Fibroblast of skin of right quadriceps (primary cell): ENCODE measurements at places on chromosomes 7 and 10.

DNA sequence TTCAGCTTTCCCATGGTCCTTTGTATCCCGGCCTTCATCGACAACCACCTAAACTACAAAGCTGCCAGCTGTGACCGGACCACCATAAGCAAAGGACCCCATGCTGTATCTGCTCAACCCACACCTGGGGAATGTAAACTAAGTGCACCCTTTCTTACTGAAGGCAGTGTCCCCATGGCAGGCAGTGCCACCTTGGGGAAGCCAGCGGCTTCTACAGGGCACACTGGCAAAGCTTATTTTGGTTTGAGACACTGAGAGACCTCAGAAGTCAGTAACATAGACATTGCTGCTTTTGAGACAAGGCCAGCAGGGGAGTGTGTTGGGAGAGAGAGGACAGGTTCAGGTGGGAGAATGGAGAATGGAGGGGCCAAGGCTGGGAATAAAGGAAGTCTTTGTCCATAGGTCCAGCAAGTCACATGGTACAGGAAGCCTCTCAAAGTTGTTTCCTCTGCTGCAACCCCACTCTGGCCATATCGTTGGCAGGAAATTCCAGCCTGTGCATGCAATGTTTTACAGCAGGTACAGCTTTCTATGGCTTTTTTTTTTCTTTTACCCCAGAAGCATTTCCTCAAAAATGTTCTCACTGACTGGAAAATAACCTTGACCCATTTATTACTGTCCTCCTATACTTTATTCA, 85.9 kb upstream of the NPVF start:
- DNase-seq, result no peak

DNA sequence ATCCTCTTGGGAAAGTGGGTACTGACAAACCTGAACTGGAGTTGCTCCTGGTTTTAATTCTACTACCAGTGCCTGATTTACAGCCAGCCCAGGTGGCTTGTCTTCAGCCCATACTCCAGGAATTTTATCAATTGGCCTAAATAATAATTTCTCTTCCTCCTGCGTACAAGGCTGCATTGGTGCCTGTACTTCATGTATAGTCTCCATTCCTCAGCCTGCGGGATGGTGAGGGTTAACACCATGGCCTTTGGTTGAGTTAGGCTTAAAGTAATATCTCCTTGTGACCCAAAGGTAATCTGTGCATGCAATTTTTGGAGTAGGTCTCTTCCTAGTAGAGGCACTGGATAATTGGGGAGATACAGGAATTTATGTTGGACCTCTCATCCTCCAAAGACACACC, 5.5 kb upstream of the ZNF117 start:
- DNase-seq, result no peak

DNA sequence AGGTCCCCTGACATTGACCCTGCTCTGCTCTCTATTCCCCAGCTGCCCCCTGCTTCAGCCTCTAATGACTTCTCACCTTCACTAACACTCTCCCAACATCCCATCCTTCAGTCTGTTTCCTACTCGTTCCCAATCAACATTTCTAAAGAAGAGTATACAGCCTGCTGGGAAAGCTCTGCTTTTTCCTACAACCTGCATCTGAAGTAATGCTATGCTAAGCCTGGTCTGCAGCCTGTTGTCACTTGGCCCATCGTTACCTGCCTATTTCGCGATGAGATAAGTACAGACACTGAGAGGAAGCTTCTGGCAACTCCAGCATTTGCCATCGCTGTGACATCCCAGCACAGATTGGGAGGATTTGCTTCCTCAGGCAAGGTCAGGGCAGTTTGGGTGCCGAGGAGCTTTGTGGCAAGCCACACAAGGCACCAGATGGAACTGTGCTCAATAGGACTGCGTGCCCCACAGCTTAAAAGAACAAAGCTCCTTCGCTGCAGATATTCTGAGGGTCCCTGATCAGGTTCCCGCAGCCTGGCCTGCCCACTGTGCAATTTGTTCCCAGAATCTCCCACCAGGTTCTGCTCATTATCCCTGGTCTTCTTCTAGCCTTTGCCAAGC, 51.4 kb downstream of the PKD1L1 start:
- no peak for DNase-seq

DNA sequence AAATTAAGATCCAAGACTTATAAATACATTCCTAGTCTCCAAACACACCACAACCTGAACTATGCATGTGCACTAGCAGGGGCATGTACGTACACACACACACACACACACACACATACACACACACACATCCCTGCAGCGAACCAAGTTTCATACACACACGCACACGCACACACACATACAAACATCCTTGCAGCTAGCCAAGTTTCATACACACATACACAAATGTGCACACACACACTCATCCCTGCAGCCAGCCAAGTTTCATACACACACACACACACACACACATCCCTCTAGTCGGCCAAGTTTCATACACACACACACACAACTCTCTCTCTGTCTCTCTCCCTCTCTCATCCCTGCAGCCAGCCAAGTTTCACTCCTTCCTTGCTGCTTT, 82.7 kb upstream of the WIPF3 start:
- peak; percentile 56 for DNase-seq

- DNase-seq, result peak; percentile 61
Observed at GRCh38 chr10:89744026-89744425, 42.6 kb downstream of the KIF20B start.

DNA sequence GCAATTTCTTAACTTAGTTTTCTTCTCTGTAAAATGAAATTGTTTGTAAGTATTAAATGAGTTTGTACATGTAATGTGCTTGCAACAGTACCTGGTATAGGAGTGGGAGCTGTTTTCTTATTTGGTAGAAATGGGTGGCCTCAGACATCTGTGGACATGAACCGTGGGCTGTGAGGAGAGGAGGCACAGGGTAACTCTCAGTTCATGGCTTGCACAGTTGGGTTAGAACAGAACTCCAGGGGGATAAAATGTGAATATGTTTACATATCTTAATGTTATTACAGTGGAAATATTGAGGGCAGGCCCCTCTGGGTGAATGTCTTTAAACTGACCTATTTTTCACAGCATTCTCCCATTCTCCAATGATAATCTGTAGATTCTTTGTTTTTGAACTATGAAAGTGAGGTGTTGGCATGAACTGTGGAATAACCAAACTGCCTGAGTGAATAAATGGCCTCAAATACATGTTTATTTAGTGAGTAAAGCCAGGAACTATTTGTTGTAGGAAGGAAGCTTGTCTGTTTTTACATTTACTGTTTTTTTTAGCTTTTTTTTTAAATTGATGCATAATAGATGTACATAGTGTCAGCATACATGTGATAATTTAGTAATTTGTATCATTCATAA, 2.6 kb downstream of the ABCA13 start:
- peak; percentile 11 for DNase-seq

- DNase-seq, result no peak
Observed at GRCh38 chr10:123579675-123580074, 86.5 kb upstream of the GPR26 start.

DNA sequence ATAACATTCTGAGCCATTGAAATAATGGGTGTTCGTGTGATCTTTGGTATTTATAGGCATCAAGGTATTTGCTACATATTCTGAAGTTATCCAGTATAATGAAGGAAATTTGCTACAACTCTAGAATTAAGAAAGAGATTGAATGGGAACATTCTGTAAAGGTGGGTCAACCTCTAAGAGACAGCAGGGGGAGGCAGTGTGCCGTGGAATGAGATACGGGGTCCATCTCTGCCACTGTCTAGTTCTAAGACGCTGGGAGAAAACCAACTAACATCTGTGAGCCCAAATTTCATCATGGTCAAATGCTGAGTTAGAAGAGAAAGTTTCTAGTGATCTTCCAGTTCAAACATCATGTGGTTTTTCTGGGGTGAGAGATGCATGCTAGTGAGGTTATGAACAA, 368.9 kb downstream of the SORCS1 start:
- peak; percentile 11 for DNase-seq

DNA sequence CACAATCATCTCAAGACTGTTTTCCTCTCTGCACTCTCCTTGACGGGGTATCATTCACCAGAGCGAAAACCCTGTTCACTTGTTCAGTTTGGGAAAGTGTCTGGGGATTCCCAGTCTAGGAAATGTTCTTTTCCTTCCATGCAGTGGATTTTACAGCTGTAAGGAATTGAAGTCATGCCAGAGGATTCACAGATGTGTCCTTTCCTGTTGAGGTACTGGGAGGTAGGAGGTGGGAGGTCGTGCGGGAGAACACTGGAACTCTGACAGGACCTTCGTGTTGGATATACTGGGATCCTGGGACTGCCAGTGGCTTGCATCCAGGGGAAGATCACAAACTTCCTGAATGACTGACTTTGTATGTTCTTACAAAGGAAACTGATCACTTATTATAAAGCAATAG, 185.5 kb downstream of the BMPER start:
- DNase-seq, result no peak

GRCh38 chr10:70296406-70296899, 12.6 kb upstream of the NPFFR1 start:
- DNase-seq, result peak; percentile 71

DNA sequence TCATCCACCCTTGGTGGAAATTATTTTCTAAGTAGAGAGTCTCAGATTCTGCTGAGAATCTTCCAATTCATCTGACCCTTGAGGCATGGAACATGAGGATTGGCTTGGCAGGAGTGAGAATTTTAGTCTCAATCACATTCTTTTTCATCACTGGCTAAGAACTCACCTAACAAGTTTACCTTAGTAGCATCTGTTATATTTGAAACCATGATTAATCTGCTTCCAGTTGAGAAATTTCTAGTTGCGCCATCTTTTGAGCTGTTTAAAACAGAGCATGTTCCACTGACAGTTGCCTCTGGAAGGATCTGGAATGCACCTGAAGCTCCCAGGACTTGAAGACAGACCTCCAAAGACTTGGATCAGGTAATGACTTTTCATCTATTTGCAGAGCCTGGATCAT, at the start of gene LIPK:
TSS of gene LIPK (plus strand) at position 292 of the 400 bp plus-strand sequence. CDS start 18,295 bp downstream, outside the sequence.
- no peak for DNase-seq

DNA sequence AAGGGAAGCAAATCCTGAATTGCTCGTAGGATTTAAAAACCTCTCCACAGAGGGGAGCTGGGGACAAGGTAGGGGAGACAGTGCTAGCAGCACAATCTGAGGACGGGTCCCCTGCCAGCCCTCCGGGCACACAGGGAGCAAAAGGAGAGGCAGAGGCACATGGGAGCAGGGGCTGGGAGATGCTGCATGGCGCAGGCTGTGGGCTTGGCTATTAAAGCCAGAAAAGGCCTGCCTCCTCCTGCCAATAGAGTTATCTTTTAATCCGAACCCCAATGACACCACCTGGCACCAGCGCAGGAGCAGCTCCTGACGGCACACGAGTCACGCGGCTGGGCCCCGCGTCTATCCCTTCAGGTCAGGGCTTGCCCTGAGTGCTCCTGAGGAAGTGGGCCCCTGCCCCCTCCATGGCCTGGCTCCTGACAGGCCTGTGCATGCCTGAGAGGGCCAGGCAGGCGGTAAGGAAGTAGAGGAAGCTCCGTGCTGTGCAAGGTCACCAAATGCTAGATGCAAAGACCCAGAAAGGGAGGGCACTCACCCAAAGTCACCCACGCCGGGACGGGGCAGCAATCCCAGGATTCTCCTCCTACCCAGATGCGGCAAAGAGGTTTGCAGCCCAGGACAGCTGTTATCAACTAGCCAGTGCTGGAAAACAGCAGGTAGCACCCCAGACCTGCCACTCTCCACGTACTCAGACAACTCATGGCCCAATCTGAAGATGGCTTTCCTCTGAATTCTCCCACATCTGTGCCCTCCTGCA, 28.1 kb downstream of the DLG5 start:
- no peak for DNase-seq

GRCh38 chr7:105689067-105689819, 108.0 kb upstream of the EFCAB10 start:
- DNase-seq, result no peak

GRCh38 chr10:29120216-29120615, 168.7 kb upstream of the LYZL1 start:
- peak; percentile 37 for DNase-seq

- DNase-seq, result peak; percentile 21
Observed at GRCh38 chr10:92419740-92420545, 129.0 kb downstream of the MARCHF5 start.

DNA sequence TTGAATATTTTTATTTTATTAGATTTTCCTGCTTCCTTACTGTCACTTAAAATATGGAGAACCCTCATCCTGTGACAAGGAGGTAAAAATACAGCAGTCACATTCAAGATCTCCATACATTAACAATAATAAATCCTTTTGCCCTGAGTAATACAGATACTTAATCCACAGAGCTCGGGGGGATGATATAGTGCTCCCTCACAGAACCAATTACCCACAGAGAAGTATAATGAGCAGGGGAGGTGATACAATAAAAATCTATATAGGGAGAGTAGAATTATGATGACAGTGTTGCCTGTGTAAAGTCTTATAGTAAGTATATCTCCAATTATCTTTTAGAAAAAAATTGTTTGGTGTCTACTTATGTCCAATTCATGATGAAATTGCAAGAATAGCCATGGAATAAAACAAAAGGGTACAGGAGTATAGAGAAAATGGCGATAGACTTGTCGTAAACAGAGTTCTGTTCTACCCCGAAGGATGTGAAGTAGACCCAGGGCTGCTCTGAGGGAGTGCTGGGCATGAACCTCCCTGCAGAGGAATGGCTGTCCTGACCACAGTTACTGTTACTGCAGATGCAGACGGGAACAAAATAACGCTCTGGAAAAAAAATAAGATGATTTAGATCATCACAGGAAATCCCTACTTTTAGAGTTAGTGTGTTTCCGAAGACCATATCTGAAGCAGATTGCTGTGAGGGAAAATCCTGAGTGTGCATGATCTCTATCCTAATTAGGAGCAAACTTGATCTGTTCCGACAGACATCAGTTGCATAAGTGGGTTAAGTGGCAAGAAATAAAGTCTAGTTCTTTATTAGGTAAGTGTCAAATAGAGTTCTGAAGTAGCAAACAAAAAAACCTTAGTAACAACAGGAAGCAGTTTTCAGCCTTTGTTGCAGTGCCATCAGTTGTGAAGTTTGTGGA, 123.7 kb downstream of the KAT6B start:
- DNase-seq, result peak; percentile 42

GRCh38 chr7:76334320-76334967, 24.3 kb downstream of the YWHAG start:
- no peak for DNase-seq

GRCh38 chr10:44313761-44314165, 71.1 kb downstream of the CXCL12 start:
- no peak for DNase-seq

GRCh38 chr7:81404669-81405068, 365.2 kb downstream of the HGF start:
- no peak for DNase-seq

DNA sequence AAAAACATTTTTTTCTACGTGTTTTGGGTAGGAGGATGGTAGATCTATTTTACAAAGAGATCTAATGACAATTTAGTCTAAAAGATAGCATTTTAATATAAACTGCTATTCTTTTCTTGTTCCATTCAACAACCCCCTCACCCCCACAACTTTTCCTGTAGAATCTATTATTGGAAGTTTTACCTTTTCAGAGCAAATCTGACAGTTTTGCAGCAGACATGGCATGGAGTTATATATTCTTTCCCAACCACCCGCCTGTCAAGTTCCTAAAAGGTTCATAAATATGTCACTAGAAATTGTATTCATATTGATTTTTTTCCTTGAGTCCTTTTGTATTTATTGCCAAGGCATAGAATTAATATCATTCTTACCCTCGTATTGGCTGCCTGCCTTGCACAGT, 21.5 kb upstream of the NAMPT start:
- DNase-seq, result no peak
